ENCODE measurements at places on chromosomes 5 and 9.

GRCh38 chr9:97311798-97312500 is 4.5 kb downstream of the CCDC180 start:
- no peak for DNase-seq

DNA sequence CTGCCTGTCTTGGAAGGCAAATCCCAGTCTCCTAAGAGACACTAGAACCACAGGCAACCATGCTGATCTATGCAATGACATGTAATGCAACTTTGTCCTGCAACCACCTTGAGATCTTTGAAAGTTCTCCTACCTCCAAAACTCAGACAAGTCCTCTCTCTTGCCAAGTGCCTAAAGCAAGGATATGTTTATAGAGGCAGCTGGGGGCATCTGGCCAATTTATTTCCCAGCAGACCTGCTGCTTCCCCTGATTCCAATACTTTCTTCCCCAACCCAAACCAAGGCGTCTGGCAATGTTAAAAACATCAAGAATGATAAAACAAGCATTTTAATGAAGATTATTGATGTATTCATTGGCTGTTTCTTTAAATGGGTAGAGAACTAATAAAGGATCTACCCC is 138.4 kb downstream of the DOCK8 start:
- DNase-seq = no peak

DNA sequence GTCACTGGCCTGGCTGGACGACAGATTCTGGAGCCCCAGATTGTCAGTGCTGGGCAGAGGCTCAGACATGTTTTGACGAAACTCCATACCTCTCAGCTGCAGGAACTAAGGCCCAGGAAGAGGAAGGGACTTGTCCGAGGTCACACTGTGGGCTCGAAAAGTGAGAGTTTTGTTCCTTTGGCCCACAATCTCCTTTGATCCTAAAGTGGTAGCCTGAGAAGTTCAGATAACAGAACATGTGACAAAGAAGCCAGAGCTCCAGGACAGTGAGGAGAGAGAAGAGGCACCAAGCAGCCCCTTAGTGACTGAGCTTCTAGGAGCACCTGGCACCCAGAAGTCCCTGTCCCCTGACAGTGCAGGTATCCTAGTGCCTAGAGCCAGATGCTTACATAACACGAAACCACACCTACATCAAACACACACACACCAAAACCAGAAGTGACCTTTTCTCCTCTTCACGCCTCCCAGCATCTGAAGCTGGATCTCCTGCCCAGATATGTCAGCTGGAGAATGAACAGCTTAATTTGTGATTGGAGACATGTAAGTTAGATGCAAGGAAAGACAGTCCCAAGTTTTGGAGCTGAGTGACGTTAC is 88.9 kb downstream of the ADRB2 start:
- no peak for DNase-seq

- DNase-seq = no peak
Measured at GRCh38 chr9:70395652-70396051, 18.8 kb downstream of the KLF9 start.

DNA sequence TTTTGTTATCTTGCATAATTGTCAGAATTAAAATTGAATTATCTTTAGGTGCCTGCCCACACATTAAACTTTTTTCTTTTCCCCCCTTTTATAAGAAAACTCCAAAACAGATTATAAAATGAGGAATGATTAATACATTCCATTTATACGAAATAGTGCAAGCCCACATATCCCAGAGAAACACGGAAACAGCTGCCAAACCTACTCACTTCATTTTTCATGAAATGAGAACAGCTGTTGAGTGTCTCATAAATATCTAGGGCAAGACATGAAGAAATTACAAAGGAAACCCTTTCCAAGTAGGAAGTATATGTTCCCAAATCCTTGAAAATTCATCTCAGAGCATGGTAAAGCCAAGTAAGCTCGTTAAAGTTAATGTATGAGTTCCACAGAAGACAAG is 459.4 kb upstream of the NMUR2 start:
- no peak for DNase-seq
